ENCODE measurements at places on chromosomes 1 and 21.

- DNase-seq = no peak
Observed at GRCh38 chr1:11680270-11681070, 478 bp downstream of the MAD2L2 start.

DNA sequence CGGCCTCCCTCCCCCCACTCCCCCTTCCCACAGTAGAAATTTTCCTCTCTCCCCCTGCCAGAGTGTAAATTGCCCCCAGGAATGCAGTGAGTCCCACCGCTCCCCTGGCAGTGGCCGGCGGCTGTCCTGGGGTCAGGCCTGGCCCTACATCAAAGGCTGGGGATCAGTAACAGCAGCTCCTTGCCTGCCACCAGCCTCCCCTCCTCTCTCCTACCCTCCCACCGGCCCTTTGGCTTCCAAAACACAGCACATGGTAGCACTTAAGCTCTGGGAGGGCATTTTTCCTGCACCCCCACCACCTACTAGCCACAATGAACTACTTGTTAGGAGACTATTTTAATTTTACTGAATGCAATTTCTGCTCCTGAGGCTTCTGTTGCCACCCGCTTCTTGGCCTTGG lies 9.0 kb upstream of the COL8A2 start:
- DNase-seq = no peak

DNA sequence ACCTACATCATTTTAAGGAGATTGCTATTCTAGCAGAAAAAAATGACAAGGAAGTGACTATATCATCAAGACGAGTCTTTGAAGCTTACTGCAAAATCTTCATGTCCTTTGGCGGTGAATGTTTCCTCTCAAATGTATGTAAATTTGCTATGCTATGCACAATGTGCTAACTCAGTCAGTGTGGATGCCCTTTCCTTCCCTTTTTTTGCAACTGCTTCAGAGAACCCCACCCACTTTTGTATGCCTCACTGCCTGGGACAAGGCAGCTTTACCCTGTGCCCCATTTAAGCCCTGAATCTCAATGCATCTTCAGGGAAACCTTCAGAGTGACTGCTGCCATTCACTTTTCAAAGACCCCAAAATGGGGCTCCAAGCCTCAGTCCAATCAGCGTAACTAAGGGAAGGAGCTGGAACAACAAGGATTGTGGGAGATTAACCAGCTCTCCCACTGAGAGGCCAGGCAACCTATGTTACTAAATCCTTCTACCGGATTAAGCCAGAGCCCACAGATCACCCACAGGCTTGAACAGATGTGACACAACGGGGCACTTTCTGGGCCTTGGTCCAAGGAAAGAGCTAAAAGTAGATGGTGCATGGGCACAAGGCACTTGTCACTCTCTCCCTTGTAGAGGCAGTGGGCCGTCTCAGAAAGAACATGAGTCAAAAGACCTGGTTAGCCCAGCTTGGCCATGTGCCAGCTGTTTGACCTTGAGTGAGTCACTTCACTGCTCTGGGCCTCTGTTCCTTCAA lies 154.4 kb downstream of the PLPP3 start:
- DNase-seq = no peak

GRCh38 chr1:63330331-63330916 lies 8.1 kb downstream of the FOXD3 start:
- no peak for DNase-seq

- no peak for DNase-seq
Observed at GRCh38 chr1:33986390-33987095, 122.7 kb downstream of the HMGB4 start.

GRCh38 chr1:113905435-113905861 lies 322 bp downstream of the DCLRE1B start:
- no peak for DNase-seq

GRCh38 chr1:204380293-204380831 lies 20.6 kb upstream of the PLEKHA6 start:
- DNase-seq = no peak

DNA sequence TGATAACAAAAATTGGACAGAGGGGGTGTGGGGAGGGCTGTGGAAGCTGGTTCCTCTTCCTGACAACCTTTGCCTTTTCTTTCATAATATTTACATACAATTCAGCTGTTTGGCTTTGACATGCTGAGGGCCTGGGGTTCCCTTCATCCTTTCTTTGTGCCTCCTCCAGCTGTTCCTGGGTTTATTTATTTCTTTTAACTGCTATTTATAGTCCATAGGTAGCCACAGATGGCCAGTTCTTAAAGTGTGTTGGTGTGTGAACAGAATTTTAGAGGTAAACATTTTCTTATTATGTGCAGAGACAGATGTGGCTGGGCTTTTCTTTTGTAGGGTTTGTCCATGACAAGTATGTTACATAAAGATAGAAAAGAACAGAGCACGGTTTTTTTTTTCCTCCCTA lies 34.1 kb upstream of the CNIH3 start:
- no peak for DNase-seq

- no peak for DNase-seq
Observed at GRCh38 chr1:208499026-208499425, 254.8 kb upstream of the PLXNA2 start.

DNA sequence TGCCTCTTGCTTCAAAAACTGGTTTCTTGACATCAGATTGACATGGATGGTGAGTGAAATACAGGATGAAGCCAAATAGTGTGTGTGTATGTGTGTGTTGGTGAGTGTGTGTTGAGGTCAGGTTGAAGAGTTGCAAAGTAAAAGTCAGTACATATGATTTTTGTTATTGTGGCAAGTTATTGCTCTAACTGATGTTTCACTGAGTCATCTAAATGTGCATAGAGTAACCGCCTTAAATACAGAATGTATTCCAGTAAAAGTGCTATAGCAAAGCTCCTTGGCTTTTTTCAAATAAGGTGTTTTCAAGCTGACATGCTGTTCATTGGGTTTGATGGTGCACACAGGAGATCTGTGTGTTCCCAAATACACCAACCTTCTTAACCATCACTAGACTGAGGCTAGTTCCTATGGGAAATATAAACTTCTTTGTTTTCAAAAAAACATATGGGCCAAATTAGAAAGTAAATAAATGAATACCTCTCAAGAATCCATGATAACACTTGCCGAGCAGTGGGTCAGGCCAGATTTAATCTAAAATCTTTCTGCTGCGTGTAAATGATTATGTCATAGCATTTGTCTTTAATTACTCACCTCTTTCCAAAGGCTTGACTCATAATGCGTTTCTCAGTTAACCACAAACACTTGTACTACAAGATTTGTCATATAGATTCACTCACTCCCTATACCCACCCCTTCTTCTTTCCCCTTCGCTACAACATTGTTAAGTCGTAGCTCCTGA lies 151.1 kb downstream of the LYPLAL1 start:
- no peak for DNase-seq

GRCh38 chr1:216379441-216379840 lies 43.8 kb downstream of the USH2A start:
- no peak for DNase-seq
